ENCODE measurements at places on chromosomes 5 and 9. TPM values are rescaled to one million over a fixed set of nuclear protein-coding genes. Genes with fewer than 3 reads are reported as not detected.

GRCh38 chr9:113545068-113545467 lies 81.5 kb downstream of the RGS3 start:
- DNase-seq, result no peak

- DNase-seq, result no peak
Measured at GRCh38 chr9:131695836-131696460, 43.9 kb downstream of the RAPGEF1 start.

- no peak for DNase-seq
Measured at GRCh38 chr9:78985084-78985738, 586.6 kb upstream of the TLE4 start.

- DNase-seq, result no peak
Measured at GRCh38 chr9:127129073-127129717, 6.8 kb upstream of the ANGPTL2 start.

DNA sequence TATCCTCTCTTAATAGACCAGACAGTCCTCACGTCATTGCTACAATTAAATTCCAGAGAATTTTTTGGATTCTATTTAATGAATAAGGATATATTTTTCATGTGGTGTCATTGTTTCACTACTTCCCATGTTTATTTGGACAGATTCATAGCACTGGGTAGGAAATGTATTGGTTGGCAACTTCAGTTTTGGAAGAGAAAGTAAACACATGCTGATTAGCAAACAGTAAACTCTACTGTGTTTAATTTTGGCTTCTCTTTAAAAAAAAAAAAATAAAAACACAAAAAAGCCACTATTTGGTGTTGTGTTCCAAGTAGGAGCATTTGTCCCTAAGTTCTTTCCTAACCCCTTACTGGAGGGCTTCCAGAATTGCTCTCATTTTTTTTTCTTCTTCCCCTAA lies 77.3 kb downstream of the NFIB start:
- no peak for DNase-seq

Gene KIF20A
- 0.18 TPM for polyA plus RNA-seq

DNA sequence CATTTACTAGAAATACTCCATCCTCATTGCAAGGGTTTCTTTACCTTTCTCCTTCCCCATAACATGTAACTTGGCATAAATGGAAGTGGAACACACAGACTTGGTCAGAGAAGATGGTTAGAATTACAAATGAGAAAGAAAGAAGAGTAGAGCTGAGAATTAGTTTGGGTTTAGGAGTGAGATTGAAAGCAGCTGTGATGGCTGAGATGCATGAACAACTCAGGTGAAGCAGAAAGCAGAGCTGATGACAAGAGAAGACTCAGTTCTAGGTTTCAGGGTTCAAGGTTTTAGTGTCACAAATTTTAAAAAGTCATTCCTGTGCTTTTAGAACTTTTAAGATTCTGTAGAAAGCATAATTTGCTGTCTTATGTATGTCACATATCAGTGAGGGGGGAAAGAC lies 54.0 kb downstream of the TMEM161B start:
- DNase-seq, result no peak

Gene NANS
- polyA plus RNA-seq, result 37.2 TPM
